ENCODE measurements at places on chromosomes 4 and X. TPM values are rescaled to one million over a fixed set of nuclear protein-coding genes. Genes with fewer than 3 reads are reported as not detected.

- no peak for DNase-seq
These were observed 60.5 kb upstream of the TSPAN7 start for GRCh38 chrX:38500866-38501265.

- DNase-seq = peak; percentile 85
These were observed 69.4 kb downstream of the HMGB2 start for GRCh38 chr4:173264684-173265185.

- no peak for DNase-seq
These were observed 7.9 kb downstream of the SPARCL1 start for GRCh38 chr4:87521319-87521718.

GRCh38 chrX:74117962-74118902 lies 185.7 kb upstream of the ZCCHC13 start:
- no peak for DNase-seq

Gene ADH1C
- not detected for total RNA-seq

Gene EDA2R
- total RNA-seq = 2.8 TPM

Data from MG63 (cell line).